ENCODE measurements at places on chromosomes 13 and 19.

DNA sequence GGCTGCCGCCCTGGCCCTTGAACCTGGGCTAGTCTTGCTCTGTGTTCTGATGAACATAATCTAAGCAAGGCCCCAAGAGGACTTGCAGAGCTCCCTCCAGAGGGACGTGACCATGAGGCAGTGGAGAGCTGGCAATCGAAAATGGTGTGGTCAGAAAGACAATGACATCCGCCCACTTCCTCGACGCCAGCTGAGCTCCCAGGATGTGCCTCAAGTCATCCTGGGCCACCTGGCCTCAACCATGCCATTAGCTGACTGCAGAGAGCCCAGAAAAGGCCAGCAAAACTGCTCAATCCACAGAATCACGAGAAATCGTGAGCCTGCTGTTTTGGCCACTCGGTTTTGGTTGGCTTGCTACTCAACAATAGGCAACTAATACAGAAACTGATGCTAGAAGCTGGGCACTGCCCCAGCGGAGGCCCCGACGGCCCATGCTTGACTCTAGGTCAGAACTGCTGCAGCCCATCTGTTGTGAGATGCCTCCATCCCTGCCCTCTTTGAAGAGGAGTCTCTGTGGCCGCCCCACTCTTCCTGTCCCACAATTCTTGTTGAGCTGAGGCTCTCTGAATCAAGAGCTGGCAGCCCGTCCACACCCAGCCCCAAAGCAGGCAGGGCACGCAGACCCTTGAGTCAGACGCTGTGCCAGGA is 53.3 kb downstream of the STK24 start:
- DNase-seq, result no peak

DNA sequence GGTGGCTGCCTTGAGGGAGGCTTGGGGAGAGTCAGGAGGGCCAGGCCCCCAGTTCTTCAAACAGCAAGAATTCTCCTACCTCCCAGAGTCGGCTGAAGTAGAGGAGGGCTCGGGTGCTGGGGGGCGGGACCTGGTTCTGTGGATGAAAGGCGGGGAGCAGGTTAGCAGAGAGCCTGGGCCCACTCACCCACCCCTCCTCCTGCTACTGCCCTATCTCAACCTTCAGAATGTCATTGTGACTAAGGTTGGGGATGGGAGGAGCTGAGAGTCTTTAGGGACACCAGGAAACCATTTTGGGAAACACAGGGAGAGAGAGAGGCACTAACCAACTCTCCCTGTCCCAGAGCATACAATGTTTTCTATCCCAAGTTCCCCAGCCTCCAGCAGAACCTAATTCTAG is 10.7 kb downstream of the DMKN start:
- no peak for DNase-seq

DNA sequence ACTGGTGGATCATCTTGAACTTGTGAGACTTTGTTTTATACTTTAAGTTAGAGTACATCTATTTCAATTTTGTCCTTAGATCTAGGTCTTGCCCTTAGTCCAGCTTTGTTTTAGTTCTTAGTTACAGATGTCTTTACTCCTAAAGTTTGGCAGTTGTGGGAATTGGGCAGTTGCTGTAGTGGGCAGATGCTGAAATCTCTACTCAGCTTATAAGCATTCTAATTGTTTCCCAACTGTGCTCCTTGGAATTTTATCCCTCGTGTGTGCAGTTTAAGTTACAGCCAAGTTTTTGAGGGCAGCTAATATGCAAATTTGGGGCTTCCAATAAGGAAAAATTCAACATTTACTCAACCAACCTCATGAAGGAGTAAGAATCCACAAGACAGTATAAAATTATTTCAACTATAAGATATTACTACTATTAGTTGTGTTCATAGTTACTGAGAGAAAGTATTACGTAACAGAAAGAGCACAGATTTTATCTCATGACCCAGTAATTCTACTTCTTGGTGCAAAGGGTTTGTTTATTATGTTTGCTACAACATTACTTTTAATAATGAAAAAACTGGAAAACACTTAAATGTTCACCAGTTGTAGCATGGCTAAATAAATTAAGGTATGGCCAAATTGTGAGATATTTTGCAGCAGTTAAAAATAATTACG is 32.9 kb downstream of the CCDC122 start:
- DNase-seq, result no peak

DNA sequence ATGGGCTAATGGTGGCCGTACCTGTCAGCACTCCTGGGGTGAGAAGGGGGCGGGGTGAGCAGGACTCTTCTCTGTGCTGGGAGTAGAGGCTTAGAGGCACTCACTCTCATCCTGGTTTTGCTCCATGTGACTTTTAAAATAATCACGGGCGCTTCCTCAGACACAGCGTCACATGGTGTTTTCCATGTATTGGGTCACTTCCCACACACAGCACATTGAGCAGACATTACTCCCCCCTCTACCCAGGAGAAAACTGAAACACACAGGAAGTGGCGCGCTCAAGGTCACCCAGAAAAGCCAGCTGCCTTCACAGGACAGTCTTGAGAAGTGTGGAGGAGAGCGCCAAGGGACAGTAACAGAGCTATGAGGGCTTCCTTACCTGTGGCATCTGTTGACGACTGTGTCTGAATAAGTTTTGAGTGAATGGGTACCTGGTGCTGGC is 23.2 kb downstream of the SPATA13 start:
- DNase-seq, result no peak

DNA sequence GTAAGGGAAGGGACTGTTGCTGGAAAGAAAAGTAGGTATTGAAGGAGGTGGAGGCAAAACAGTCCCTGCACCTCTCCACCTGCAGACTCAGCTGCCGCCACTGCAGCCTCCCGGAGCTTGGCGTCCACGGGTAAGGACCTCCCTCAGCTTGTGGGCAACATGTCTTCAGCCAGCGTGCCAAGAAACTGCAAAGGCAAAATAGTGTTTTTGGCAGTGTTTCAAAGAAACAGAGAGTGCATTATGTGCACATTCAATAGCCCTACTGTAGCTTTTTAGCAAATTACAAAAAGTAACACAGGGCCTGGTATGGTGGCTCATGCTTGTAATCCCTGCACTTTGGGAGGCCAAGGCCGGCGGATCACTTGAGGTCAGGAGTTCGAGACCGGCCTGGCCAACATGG is 57.4 kb downstream of the ATP11A start:
- no peak for DNase-seq

DNA sequence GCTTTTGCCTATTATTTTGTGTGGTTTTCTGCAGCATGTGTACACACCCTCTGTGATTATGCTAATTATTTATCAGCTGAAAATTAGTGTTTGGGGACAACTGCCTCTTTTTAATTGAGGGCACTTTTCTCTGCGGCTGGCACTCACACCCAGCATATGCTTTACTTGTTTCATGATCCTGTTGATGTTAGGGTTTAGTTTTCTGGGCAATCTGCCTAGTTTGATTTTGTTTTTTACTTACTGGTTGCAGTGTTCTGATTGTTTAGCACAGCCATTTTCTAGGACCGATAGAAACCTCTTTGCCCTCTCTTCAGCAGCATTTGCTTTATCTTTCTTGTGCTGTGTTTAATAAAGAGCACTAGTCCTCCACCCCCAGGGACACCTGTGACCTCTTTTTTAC is 161.6 kb downstream of the PAN3 start:
- DNase-seq, result no peak

DNA sequence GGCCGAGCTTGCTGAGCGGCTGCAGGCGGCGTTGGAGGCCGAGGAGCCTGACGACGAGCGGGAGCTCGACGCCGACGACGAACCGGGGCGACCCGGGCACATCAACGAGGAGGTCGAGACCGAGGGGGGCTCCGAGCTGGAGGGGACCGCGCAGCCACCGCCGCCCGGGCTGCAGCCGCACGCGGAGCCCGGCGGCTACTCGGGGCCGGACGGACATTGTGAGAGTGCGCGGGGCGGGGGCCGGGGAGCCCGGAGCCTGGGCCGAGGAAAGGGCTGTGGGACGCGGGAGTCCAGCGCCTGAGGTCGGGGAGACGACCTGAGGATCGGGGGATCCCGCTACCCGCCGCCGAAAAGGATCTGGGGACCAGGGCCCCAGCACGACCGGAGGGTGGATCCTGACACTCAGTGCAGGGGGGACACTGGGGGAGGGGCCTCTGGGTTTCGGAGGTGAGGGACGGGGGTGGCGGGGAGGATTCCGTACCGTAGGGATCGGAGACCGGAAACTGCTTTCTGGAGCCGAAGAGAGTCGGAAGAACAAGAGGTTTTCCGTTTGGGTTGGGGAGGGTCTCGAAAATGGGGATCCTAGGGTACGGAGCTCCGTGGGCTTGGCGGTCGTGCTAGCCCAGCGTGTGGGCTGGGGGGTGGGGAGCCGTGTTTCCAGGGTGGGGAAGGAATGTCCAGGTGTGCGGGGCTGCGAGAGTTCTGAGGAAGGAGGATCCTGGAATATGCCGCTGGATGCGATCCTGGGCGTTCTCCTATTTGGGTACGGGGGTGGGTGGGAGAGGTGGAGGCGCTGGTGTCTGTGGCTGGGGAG is 616 bp downstream of the HNRNPUL1 start:
- DNase-seq, result no peak

DNA sequence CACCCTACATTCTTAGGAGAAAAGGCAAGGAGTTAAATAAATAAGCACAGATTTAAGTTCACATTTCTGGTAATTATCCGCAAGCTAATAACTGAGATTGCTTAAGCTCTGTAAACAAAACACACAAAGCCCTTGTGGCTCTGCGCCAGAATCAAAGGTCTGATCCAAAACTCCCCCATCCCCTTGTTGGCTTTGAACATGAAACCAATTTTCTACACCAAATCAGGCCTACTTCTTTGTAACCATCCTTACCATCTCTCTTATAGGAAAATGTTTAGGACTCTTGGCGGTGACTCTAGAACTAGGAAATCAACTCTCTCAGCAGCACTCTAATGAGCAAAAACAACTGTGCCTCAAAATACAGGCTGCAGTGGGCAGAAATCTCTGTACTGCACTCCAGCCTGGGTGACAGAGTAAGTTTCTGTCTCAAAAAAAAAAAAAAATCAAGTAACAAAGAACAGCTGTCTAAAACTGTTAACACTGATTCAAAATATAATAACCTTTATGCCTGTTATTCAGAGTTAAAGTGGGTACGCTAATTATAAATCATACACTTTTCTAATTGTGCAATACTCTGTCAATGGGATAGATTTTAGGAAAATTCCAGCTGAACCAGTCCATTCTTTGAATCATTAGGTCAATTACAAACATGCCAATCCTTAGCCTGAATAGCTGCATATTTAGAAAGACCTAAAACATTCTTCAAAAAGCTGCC is 25.8 kb downstream of the ABCC4 start:
- no peak for DNase-seq

- no peak for DNase-seq
Measured at GRCh38 chr13:77810878-77811277, 107.8 kb downstream of the EDNRB start.

DNA sequence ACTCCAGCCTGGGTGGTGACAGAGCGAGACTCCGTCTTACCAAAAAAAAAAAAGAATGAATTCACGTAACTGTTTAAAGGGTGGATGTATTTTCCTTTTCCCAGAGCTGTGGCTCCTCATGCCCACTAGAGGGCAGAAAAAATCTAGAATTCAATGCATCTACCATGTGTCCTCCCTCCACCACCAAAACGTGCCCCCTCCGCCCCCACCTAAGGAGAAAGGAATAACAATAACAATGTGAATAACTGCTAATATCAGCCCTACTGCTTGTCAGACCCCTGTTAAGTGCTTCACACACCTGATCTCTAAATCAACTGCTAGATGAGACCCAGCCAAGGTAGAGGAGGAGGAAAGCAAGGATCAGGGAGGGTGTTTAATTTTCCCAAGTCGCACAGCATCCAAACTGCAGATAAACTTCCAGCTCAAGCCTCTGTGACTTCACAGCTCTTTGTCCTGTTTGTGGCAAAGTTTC is 20.2 kb upstream of the PNMA8B start:
- DNase-seq, result no peak

DNA sequence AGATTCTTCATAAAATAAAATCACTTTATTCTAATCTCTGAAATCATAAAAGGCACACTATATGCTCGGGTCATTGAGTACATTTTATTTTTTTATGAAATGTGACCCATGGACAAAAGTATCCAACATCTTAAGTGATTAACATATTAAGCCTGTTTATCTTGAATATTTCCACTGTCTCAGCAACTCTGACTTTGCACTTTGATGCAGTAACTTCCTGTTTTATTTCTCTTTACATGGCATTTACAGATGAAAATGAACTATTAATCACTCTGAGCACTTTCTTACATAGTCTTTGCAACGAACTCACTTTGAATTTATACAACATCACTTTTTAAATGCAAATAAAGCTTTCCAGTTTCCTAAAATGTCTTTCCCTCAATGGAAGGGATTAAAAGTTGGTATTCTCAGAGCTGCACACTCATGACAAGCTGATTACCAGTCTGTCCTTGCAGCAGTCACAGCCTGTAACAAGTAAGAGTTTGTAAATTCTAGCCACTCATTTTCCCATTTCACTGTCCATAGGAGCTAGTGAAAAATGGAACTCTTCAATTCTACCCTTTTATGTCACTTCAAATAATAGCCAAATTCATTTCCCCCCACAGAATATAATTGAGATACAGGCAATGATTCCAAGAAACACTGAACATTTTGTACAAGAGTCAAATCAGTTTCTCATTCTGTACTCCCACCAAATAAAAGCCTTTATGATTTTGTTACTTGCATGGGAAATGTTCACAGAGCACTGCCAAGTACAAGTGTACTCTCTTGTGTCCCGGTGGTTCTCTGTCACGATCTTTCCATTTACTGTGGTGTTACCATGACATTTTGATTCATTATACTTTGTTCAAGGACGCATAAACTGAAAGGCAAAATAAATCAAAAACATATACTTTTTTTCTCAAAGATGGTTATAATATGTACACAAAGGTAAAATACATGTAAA is 1968.9 kb downstream of the PCDH9 start:
- DNase-seq, result no peak

DNA sequence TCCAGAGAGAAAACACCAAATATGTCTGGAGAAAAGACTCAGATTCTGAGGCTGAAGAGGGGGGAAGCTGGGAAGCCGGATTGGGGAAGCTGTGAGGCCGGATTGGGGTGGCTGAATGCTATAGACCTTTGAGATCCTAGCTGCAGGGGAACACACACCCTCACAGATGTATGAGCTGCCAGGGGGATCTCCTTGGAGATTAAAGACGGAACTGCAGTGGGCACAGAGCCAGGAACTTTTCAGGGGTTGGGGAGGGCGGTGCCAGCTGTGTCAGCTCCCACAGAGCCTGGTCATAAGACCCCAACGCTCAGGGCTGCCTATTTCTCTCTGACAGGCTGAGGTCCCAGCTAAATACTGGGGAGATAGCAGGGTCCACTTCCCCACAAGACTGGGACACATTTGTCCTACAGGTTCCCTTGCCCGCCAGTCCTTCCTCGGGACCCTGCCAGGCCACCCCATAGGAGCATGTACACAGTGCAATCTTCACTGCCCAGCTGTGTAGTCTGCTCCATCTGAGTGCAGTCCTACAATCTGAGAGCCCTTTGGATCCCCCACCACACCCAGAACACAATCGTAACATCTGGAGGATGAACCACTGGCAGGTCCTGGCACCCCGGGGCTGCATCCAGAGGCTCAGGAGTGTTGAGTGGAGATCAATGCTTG is 1893.9 kb downstream of the PCDH9 start:
- no peak for DNase-seq

- no peak for DNase-seq
Measured at GRCh38 chr19:33448159-33448516, 73.5 kb downstream of the PEPD start.

- DNase-seq, result no peak
Measured at GRCh38 chr13:107441279-107441678, 774.1 kb downstream of the LIG4 start.

GRCh38 chr13:25490236-25490635 is 118.5 kb downstream of the ATP8A2 start:
- no peak for DNase-seq
